Eye (tissue), 1 donor: ENCODE measurements at places on chromosomes 12 and 14.

- DNase-seq = no peak
These were observed 197.1 kb upstream of the ABCD2 start for GRCh38 chr12:39816671-39817185.

GRCh38 chr12:8648576-8649205 is 13.9 kb downstream of the MFAP5 start:
- no peak for DNase-seq

DNA sequence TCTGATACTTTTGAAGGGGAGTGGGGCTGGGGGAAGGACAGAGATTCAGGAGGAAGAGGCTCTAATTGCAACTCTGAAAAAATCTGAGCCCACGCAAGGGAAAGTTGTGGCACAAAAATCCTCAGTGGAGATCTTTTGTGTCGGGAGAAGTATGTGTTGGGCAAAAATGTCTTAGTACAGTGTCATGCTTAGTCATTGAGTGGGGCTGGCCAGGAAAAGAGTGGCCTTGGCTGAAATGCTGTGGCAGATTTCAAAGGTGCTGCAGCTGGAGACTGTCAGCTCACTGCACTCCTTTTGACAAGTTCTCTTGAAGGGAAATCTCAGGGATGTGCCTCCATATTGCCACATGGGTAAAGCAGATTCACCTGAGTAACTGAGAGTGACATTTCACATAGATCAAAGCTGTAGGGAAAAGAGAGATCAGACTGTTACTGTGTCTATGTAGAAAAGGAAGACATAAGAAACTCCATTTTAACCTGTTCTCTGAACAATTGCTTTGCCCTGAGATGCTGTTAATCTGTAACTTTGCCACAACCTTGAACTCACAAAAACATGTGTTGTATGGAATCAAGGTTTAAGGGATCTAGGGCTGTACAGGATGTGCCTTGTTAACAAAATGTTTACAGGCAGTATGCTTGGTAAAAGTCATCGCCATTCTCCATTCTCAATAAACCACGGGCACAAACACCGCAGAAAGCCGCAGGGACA is 36.0 kb upstream of the GLIPR1 start:
- DNase-seq = no peak

- DNase-seq = no peak
These were observed 206.5 kb downstream of the EFCAB11 start for GRCh38 chr14:89748004-89748403.

DNA sequence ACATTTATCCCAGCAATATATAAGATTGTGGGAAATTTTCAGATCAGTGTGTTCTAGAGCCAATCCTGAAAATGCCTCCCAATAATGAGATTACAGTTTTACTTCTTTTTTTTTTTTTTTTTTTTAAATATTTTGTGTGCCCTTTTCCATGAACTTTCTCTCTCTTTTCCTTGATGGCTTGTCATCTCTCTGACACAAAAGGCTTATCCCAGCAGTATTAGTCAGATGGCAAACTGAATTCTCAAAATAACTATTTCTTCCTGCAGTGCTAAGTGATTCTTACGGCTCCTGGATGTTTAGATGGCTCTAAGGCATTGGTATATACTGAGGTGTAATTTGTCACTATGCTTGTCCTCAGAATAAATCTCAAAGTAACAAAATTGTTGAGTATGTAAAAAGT is 86.7 kb downstream of the LRP6 start:
- no peak for DNase-seq

GRCh38 chr14:82354126-82354525 is 820.5 kb upstream of the SEL1L start:
- no peak for DNase-seq

DNA sequence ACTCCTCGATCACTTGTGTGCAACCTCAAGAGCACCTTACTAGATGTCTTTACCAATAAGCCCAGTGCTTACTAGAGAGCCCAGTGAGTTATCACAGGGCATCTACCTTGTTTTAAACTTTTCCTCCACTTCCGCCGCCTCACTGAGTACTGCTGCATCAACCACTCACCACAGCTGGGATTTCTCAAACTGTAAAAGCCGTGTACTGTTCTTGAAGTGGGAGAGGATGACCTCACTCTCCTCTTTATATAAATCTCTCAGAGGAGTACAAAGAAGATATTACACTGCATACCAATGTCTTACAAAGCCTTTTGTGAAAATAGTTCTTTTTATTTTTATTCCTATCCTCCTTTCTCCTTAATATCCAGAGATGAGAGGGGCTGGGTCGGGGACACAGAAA is 94.1 kb downstream of the PLCZ1 start:
- DNase-seq = peak; percentile 9

- no peak for DNase-seq
These were observed 108.9 kb downstream of the GPR135 start for GRCh38 chr14:59356312-59356711.

- no peak for DNase-seq
These were observed 81.0 kb downstream of the DUSP16 start for GRCh38 chr12:12481631-12482030.

GRCh38 chr12:26941215-26941594 is 2.9 kb downstream of the FGFR1OP2 start:
- no peak for DNase-seq

DNA sequence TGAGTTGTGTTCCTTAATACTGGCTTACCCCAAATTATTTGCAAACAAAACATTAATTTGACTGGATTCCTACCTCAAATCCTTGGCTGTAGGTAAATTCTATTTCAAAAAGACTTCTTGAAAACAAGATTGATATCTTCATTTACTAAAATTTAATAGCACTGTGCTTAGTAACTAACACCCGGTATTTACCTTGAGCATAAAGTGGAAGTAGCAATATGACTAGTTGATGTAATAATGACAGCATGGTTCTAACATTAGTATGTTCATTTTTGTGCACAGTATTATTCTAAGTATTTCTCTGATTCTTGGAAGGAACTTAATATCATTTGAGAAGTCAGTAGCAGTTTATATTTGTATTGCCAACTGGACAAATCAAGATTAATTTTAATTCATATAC is 96.8 kb downstream of the PPHLN1 start:
- no peak for DNase-seq

GRCh38 chr14:100900837-100901390 is 2.6 kb downstream of the RTL1 start:
- peak; percentile 63 for DNase-seq
